ENCODE measurements at places on chromosomes 7 and 10.

DNA sequence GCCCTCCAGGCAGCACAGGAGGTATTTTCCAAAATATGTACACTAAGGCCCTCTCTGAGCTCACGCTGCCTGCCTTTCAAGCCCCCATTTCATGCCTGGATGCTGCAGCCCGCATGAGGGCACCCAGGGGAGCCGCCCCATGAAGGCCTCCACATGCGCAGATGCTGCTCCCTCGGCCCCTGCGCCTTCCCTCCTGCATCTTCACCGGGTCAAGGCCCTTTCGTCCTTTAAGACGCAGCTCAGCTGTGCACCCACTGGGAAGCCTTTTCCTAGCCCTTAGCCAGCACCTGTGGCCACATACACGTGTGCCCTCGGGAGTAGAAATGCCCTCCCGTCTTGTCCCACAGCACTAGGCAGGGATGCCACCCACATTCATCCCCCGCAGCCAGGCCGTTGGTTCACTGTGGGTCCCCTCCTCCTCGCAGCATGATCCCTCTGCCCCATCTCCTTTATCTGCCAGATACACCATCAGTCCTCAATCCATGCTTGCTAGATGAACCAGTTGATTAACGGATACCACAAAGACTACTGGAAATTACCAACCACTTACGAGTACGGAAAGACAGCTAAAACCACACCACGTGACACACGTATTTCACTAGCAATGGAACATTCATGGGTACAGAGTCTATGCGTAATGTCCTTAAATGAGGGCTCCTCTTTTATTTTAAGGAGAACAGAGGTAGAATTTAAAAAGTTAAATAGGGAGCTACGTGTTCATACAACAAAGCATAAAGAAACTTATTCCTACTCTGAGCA, 278.0 kb downstream of the TNS3 start:
- no peak for DNase-seq

DNA sequence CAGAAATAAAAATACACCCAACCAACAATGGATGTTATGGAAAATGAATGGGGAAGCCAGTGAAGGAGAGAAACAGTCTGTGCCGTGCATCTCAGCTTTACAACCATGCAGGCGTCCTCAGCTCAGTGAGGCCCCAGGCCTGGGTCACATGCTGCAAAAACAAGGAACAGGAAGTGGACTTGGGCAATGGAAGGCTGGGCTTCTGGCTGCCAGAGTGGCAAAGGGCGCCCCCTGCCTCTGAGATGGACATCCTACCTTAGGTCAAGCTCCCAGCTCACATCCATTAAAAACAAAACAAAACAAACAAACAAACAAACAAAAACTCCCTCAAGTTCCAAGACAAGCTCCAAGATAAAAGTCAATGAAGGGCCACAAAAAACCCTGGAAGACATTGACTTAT, 54.7 kb upstream of the AFAP1L2 start:
- DNase-seq: no peak

- DNase-seq: no peak
Observed at GRCh38 chr7:47540387-47541350, 41.2 kb downstream of the TNS3 start.

DNA sequence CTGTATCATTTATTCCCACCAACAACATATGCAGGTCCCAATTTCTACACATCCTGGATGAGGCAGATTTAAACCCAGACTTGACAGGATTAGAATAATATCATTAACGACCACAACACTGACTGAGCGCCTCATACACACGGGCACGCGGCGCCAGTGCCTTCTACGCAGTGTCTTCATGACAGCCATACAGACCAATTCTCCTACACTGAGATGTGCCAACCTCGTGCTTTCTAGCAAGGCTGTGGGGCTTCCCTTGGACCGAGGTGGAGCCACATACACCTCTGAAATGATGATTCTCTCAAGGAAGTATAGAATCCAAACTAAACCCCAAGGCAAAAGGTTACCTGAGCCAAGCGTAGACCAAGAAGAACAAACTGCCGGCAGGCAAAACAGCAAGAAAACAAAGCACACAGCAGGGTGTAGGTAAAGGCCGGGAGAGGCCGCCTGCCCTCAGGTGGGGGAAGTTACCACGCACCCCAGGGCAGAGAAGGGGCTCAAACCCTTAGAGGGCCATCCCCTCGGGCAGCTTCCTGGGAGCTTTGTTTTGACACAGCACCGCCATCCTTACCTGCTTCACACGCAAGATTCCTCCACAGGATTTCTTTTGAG, 75.8 kb downstream of the DLG5 start:
- no peak for DNase-seq

- DNase-seq: no peak
Observed at GRCh38 chr7:158633055-158633956, 45.7 kb upstream of the PTPRN2 start.

DNA sequence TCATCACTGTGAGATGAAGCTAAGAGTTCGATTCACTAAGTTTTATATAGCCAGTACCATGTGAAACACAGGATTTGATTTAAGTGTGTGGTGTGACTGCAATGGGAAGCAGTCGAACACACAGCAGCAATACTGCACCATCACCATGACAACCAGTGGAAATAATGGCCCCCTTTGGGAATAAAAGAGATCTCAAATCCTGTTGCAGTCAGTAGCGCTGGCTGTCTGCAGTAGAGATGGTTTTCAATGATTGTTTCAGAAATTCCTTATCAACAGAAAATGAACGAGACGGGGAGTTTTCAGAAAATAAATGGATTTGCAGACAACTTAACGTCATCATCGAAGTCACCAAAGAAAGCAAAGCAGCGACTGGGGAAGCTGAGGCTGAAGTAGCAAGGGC, 91.0 kb downstream of the PTPRE start:
- DNase-seq: no peak

GRCh38 chr10:80152820-80153219, 20.3 kb downstream of the PLAC9 start:
- no peak for DNase-seq

GRCh38 chr7:110541962-110542361, 549.0 kb upstream of the LRRN3 start:
- no peak for DNase-seq

DNA sequence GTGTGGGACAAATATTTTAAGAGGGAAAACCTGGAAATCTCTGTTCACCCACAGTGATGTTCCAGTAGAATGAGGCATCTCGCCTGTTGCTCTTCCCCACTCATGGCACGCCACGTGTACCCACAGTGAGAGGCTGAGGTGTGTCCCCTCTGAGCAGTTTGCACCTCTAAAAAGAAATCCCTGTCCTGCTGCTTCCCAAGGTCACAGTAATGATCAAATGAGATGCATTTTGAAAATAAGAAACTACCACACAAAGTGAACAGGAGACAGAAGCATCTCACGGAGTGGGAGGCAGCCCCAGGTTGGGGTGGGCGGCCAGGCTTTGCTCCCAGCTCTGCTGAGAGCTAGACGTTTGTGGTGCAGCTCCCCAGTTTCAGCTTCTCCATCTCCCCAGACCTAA, 12.4 kb upstream of the ZNF777 start:
- no peak for DNase-seq

- DNase-seq: peak; percentile 80
Observed at GRCh38 chr10:100046021-100046486, 35.6 kb downstream of the CPN1 start.

GRCh38 chr10:15370856-15371701, at the start of gene FAM171A1:
Gene FAM171A1, minus strand, starts transcription at chr10:15371289. Its CDS starts 237 bp downstream, at chr10:15371052.
- DNase-seq: peak; percentile 33

- DNase-seq: no peak
Observed at GRCh38 chr7:19526639-19527038, 182.2 kb downstream of the POLR1F start.

DNA sequence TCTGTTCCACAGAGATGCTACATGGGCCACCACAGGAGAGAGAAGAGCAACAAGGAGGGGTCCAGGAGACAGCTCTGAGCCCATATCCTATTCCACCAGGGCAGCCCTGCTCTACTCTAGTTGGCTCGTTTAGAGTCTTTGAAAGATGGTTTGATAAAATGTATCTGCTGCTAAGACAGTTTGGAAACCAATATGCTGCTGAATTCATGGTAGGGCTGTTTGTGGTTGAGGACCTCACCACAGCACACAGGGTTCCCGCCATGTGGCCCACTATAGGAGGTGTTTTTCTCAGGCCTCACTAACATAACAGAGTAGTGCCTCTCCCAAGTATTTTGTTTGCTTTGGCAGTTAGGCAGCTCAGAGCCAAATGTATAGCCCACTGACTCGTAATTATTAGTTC, 35.8 kb upstream of the ZC3HAV1L start:
- no peak for DNase-seq

GRCh38 chr10:92342796-92343195, 51.8 kb downstream of the MARCHF5 start:
- no peak for DNase-seq

GRCh38 chr7:135763261-135763660, 14.6 kb upstream of the FAM180A start:
- DNase-seq: no peak

DNA sequence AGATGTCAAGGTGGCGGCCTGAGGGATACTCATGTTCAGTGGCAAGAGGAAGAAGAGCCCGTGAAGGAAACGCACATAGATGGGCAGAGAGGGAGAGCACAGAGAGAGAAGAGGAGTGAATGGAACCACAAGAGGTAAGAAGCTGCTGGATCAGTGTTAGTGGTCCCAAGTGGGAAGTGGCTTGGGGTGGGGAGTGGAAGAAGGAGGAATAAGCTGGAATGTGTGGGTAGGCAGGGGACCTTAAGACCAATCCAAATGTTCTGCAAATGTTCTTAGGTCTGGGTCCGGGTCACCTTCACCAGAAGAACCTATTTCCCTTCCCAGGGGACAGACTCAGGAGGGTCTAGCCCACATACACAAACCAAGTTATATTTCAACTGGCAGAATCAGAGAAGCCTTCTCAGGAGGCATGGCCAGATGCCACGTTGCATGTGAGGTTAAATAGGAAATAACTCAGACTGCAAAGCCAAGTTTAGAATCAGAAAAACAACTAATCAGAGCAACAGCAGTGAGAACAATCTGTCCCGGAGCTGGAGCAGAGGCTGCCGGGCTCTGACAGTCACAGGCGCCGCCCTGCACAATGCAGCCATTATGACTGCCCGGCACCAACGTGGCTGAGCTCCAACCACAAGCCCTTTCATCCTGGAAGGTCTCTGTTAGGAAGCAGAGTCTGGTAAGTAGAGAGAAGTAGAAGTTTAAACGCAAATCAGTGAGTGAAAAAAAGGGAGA, 78.6 kb upstream of the ARMC3 start:
- no peak for DNase-seq

DNA sequence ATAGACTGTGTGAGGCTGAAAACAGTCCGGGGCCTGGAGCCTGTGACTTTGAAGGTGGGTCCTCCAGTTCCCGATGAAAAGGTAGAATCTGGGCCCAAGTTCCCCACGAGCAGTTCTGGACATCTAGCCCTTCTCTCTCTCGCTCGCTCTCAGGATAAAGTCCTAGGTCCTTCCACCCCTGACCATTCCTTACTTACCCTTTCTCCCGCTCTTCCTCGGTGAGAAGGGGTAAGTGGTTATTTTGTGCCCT, 713 bp downstream of the IMMP2L start:
- DNase-seq: no peak

DNA sequence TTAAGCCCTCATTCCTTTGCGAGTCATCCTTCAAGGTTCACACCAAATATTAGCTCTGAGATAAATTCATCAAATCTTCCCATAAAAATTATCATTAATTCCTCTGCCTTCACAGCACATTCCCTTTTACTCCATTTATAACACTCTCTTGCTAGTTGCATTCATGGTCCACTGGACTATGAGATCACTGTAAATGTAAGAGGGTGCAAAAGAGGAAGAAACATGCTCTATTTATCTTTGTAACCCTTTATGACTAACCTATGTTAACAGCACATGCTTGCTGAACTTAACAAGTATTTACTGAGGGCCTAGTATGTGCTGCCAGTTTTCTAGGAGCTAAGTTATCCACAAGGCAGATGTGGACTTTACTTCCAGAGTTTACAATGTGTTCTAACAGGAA, 86.7 kb upstream of the TMEM168 start:
- no peak for DNase-seq

DNA sequence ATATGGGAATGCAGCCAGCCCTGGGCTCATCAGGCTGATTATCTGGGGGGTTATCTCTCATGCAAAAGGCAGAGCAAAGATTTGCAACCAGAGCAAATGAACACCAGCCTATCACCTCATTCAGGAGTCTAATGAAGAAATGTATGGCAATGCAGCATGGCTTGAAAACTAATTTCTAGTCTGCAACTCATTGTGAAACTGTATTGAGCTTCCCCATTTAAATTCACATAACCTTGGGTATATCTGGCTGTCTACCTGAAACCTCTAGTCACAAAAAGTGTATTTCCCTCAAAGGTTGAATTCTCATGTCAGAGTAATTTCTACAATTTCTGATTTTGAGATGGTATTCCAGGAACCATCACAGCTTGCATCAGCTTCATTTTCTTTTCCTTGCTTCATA, 240.0 kb downstream of the SDHAF3 start:
- no peak for DNase-seq

- no peak for DNase-seq
Observed at GRCh38 chr7:141641876-141642275, 60.1 kb downstream of the DENND11 start.

- DNase-seq: no peak
Observed at GRCh38 chr10:31918671-31919409, 9.8 kb downstream of the ARHGAP12 start.

GRCh38 chr7:1033546-1034145, 10.7 kb upstream of the GPR146 start:
- no peak for DNase-seq

GRCh38 chr7:2493205-2494164, 17.3 kb upstream of the GRIFIN start:
- no peak for DNase-seq

- DNase-seq: peak; percentile 39
Observed at GRCh38 chr10:72320676-72321247, 34.0 kb downstream of the DNAJB12 start.

DNA sequence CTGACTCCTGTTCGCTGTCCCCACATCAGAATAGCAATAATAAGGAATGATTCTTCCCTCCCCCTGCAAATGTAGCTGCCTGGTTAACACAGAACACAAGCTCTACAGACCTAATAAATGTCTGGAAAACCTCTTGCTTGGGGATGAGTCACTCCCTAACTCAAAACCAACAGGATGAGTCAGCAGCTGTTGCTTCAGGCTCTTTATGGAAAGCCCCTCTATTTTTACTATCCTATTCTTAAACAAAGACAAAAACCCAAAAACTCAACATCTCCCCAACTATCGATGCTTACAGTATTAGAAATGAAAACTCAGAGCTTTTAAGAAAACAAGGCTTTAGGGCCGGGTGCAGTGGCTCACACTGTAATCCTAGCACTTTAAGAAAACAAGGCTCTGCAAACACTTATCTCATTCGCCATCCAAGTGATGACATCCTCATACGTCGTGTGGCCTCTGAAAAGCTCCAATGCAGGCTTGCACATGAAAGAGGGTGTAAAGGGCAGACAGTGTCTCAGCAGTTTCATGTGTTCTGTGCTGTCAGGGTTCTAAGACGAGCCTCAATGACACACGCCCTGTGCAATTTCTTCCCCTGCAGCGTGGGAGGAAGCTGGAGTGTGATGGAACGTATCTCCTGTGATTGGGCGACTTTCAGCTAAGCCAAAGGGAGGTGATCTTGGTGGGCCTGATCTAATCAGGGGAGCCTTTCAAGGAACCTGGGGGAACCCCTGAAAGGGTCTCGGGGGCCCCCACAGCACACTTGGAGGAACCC, 70.1 kb downstream of the AMZ1 start:
- DNase-seq: peak; percentile 35

- DNase-seq: no peak
Observed at GRCh38 chr7:151677581-151678226, 158.0 kb upstream of the RHEB start.

Measured in stimulated activated CD4-positive, alpha-beta T cell treated with anti-CD3 and anti-CD28 coated beads, Interleukin-1b, Interleukin-23, amount 100 ng/mL, for 1 hour (primary cell).